ENCODE measurements at places on chromosomes 12 and 14. TPM values are rescaled to one million over a fixed set of nuclear protein-coding genes. Genes with fewer than 3 reads are reported as not detected.

- no peak overlapping the region for H3K27ac ChIP-seq
- no peaks in the 10 kb centered on the region for H3K4me1 ChIP-seq
- no peak for DNase-seq
- H3K27me3 ChIP-seq: no peaks in the 10 kb centered on the region
- H3K36me3 ChIP-seq: no peaks in the 10 kb centered on the region
Observed at GRCh38 chr14:92563765-92564285, 50.2 kb downstream of the RIN3 start.

DNA sequence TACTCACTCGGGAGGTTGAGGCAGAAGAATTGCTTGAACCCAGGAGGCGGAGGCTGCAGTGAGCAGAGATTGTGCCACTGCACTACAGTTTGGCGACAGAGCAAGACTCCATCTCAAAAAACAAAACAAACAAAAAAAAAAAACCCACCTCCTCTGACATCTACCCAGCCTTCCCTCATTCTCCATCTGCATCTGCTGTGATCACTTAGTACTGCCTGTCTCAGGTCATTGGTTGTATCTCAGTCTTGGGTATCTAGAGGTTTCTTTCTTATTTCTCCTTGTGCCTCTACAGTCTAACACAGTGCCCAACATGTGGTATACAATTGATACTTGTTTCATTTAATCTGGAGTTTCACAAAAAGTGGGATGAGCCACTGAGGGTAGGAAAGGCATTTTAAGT lies 5.3 kb downstream of the LTBP2 start:
- no peak for DNase-seq
- H3K36me3 ChIP-seq: no peaks in the 10 kb centered on the region
- H3K27ac ChIP-seq: no peak overlapping the region
- no peak overlapping the region for H3K4me3 ChIP-seq
- no peaks in the 10 kb centered on the region for H3K27me3 ChIP-seq
- no peaks in the 10 kb centered on the region for H3K4me1 ChIP-seq

DNA sequence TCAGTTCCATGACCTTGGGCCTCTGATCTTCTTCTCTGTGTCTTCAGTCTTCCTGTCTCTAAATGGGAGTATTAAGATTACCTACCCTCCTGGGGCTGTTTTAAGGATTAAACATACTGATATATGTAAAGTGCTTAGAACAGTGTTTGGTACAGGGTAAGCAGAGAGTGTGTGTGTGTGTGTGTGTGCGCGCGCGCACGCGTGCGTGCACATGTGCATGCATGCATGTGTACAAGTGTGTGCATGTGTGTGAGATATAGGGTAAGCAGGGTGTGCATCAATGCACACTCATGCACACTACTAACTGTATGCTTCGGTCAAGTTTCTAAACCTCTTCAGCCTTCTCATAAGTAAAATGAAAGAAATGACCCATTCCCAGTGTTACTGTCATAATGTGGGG lies 196.6 kb downstream of the NTF3 start:
- no peak overlapping the region for H3K4me3 ChIP-seq
- no peak for DNase-seq
- no peaks in the 10 kb centered on the region for H3K36me3 ChIP-seq
- no peaks in the 10 kb centered on the region for H3K27me3 ChIP-seq
- H3K27ac ChIP-seq: no peak overlapping the region

Gene ETV6
- 45.2 TPM for total RNA-seq

GRCh38 chr14:68651075-68651474 lies 141.8 kb downstream of the ZFP36L1 start:
- H3K4me3 ChIP-seq: no peak overlapping the region
- no peaks in the 10 kb centered on the region for H3K4me1 ChIP-seq
- H3K27ac ChIP-seq: peak overlapping the region; percentile 80

GRCh38 chr12:85829391-85829790 lies 6.8 kb downstream of the RASSF9 start:
- DNase-seq: no peak
- no peak overlapping the region for H3K4me3 ChIP-seq
- no peaks in the 10 kb centered on the region for H3K27me3 ChIP-seq
- H3K4me1 ChIP-seq: no peaks in the 10 kb centered on the region

DNA sequence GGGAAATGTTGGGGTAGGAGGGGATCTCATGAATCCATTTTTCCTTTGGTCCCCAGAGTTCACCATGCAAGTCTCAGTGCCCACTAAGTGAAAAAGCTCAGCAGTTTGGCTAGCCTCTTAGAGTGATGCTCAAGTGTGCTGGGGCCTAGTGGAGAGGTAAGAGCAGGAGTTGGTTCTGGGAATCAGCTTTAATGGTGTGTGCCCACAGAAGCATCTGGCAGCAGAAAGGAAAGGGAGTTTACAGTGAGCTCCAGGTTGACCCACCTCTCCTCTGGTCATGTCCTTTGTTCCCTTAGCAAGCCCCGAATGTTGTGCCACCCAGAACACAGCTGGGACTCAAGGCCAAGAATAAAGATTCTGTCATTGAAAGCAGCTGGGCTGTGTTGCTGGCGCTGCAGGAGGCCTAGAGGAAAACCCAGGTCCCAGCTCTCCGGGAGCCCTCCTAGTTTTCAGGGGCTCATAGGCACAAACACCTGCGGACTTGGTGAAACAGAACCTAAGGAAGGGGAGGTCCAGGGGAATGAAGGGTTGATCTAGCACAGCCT lies 320.8 kb downstream of the ZFP36L1 start:
- no peak overlapping the region for H3K4me3 ChIP-seq
- H3K27ac ChIP-seq: peak overlapping the region; percentile 78
- DNase-seq: no peak
